ENCODE measurements at places on chromosomes 5 and 9.

DNA sequence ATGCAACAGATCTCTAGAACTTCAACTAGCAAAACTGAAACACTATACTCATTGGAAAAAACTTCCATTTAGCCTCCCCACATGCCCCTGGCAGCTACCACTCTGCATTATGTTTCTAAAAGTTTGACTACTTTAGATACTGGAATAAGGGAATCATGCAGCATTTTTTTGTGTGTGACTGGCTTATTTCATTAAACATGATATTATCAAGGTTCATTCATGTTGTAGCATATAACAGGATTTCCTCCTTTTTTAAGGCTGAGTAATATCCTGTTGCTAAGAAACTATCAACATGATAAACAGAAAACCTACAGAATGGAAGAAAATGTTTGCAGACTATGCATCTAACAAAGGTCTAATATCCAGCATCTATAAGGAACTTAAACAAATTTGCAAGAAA, 597.9 kb downstream of the DMRTA1 start:
- DNase-seq = no peak

DNA sequence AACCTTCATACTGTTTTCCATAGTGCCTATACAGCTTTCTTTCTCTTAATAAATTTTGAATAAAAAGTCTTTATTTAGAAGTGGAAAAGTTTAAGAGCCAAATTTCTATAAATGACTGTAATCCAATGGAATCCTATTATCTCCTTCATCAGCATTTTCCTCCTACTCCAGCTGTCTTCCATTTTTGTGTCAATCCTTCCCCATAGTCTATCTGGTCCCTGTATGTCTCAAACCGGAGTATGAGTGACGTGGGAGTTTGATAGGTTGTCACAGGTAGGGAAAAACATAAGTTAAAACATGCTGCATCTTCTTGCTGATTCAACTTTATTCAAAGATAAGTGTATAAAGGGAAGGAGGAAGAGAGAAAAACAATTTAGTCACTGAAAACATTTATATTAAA, 70.4 kb downstream of the ADAMTS6 start:
- no peak for DNase-seq

GRCh38 chr5:149912226-149912871, 32.2 kb downstream of the PDE6A start:
- no peak for DNase-seq

DNA sequence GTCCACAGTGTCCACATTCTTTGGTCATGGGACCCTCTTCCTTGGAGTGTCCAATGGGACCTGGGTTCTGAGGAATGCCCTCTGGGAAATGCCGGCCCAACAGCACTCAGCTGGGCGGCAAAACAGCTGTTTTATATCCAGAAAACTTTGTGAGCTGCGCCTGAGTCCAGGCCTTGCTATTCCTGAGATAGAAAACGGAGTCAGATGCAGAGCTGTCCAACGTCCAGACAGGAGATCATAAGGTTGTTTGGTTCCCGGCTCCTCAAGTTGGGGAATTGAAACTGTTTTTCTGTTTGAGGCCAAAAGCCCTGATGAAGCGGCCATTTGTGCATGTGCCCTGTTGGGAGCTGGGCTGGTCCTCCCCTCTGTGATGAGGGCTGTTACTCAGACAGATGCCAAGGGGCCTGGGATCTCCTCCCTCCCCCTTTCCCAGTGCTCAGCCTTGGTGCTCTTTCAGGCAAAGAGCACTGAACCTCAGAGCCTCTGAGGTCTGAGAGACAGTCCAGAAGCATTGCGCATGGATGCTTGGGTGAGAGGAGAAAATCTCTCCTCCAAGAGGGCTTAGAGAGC, 66.6 kb upstream of the GARNL3 start:
- no peak for DNase-seq

DNA sequence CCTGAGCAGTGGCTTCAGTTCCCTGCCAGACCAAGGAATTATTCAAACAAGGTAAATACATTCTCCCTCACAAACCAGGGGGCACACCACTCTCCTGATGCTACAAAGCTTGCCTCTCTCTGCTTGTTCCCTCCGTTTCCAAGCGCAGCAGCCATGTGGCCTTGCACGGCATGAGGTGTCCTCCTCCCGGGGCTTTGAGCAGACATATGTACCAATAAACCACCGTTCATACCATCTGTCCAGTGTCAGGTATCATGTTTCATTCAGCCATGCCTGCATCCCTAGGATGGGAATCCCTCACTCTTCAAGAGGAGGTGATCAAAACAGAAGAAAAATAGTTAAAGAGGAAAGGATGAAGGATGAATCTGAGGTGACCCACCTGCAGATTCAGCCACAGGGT, 282.7 kb downstream of the ENC1 start:
- no peak for DNase-seq

- DNase-seq = no peak
These were observed 297.7 kb upstream of the EFNA5 start for GRCh38 chr5:107968406-107968843.

Data from activated CD4-positive, alpha-beta T cell treated with anti-CD3 and anti-CD28 coated beads, Interleukin-2, amount 10 ng/mL, durations not matched to agents 24 days and 14 days (primary cell).